ENCODE measurements at places on chromosomes 13 and 19.

- DNase-seq, result no peak
Measured at GRCh38 chr13:52934258-52934657, 85.8 kb upstream of the PCDH8 start.

DNA sequence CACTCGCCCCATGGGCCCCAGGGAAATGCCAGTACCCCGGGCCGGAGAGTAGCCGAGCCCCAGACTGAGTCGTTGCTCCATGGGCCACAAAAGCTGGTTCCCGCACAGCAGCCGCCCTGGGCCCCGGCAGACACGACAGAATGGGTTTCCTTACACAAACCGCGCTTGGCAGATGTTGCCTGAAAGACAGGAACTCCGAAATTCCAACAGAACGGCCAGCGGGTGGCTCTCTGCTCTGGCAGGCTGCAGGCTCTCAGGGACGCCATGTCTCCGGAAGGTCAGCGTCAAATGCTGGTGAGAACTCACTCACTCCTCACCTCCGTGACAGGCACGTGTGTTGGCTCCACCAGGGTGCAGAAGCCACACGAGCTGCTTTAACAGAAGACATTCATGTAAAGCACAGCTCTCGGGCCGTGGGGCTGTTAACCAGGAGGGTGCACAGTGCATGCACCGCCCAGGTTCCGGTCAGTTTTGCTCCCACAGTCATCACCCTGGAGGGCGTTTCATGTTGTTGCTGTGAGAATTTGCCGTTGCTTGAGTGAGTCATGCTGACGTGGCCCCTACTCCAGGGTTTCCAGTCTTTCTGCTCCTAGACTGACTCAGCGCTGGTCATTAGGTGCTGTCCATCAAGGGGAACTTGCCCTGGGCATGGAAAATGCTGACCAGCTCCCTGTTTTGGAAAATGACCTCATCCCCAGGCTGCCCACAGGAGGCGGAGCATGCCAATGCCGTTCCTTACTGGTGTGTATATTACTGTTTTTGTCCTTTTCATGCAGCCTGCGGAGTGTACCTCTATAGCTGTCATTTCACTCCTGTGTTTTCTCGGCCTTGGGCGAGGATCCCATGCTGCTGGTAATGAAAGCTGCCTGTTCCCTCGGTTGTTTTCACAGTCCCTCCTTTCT, 44.8 kb downstream of the ANKRD10 start:
- no peak for DNase-seq

DNA sequence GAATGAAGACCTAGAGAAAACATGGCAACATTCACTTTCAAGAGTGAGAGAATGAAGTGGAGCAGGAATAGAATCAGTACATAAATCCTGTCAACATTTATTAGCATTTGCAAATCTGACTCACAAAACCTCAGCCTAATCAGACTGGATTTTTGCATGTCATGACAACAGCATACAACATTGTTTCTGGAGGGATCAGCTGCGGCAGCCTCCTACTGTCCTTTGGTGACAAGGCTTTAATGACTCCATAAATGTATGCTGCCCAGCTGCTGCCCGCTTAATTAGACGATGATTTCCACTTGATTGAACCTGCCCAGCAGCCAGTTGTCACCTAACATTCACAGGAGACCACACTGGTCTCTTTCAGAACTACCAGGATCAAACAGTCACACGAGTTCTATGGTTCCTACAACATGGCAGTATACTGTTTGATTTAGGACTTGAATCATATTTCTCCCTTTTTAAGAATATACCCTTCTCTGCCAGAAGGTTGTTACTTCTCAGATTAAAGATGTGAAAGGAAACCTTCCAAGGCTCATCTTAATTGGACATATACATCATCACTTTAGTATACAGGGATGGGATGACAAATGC, 9.3 kb downstream of the EBPL start:
- DNase-seq, result no peak

DNA sequence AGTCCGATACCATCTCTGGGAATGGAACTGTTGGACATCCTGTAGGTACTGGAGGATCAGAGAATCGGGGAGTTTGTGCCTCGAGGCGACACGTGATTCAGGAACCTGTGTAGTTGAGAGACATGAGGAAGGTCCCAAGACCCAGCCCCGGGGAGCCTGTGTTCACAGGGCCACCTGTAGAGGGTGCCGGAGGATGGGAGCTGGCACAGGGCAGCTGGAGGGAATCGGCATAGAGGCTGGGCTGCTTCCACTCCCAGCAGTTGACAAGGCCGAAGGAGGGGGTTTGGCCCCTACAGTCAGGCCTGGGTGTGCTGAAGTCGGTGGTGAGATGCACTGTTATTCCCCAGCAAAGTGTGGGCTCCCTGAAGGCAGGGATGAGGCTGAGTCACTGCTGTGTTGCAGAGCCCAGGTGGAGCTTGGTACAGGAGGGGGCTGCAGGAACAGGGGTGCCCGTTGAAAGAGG, 2.5 kb upstream of the ISYNA1 start:
- DNase-seq, result no peak

DNA sequence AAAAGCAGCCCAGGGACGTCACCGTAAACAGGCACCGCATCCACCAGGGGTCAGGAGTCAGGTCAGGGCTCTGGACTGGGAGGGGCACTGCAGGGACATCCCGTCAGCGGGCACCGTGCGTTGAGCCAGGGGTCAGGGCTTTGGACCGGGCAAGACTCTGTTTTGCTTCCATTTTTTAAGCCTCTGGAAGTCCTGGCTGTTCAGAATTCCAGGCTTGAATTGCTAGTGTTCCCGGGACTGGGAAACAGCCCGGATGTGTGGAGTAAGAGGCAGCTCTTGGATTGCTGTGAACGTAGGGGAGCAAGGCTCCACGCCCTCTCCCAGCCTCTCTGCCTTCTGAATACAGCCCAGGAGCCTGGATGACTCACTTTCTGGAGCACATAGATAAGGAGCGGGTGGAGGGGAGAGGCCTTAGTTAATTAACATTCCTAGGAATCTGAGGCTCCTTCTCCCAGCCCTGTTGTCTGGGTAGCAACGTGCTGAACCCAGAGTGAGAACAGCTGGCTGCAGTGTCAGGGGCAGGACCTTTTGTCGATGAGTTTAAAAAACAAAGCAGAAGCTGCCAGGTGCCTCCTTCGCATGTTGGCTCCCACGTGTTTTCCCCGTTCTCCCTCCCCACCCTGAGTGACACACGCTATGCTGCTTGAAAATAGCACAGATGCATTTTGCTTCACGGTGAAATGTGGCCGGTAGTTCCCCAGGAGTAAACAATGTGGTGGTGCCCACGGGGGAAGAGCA, 21.9 kb downstream of the ATP11A start:
- DNase-seq, result no peak

DNA sequence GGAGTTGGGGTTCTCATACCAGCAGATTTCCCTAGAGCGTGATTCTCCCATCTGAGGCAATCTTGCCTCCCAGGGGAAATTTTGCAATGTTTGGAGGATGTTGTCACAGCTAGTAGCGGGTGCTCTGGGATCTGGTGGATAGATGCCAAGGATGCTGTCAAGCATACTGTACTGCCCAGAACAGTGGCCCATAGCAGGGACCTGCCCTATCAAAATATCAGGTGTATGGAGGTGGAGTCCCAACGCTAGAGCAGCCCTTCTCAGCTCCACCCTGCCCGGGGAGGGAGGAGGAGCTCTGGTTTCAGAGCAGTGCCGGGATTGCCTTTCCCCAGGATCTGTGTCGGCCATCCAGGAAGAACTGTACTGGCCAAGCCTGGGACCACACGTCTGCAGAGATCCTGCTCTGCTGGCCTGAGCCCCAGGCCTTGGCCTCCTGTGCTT, 10.9 kb upstream of the QTRT1 start:
- no peak for DNase-seq

GRCh38 chr19:55651236-55651635, 3.2 kb downstream of the CCDC106 start:
- DNase-seq, result no peak

- no peak for DNase-seq
Measured at GRCh38 chr13:25067064-25067463, 28.9 kb upstream of the PABPC3 start.

DNA sequence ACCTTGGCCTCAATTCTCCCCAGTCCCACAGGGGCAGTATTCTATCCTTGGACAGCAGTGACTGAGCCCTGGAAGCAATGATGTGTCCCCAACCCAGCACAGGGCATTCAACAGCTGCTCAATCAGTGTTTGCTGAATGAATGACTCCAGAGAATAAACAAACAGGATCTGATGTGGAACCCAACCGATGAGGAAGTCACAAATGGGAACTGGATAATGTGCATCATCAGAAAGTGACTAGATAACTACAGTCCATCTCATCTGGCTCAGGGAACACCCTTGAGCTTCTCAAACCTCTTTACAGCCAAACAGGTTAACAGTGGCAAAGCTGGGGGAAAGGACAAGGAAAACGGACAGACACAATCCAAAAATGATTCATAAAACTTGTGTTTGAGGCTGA, 8.2 kb downstream of the SLC25A30 start:
- no peak for DNase-seq

- no peak for DNase-seq
Measured at GRCh38 chr19:39708594-39708993, 4.3 kb downstream of the LGALS14 start.

DNA sequence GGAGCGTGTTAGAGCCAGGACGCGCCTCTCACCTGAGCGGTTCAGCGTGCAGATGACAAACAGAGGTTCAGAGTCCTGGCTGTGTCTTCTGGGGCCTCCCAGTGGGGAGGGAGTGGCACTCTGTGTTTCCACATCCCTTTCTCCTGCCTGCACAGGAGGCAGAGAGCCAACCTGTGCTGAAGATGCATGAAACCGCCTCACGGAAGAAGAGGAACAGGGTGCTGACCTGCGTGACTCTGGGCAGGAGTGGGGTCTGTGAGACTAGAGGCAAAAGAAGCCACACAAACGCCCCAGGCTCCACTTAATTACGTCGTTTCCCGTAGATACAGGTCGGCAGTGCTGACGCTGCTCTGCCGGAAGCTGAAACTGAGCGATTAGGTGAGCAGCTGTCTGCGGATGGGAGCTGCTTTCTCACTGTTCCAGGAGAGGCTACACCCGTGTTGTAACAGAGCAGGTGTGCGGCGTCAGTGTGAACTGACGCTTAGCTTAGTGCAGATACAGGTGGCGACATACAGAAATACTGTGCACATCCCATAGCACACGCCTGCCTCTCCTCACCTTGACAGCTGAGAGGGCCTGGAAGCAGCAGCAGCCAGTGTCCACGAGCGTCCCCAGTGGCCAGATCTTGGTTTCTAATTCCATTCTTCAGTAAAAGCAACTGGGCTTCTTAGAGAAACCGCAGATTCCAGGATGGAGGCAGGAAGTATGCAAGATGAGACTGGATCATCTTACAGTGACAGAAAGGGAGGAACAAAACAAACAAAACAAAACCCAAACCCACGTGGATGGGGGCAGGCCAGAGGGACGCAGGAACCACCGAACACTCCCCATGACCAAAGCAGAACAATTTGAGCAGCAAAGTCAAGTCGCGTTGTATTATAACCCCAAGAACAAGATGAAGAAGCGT, 37.7 kb upstream of the MCF2L start:
- DNase-seq, result peak; percentile 36

DNA sequence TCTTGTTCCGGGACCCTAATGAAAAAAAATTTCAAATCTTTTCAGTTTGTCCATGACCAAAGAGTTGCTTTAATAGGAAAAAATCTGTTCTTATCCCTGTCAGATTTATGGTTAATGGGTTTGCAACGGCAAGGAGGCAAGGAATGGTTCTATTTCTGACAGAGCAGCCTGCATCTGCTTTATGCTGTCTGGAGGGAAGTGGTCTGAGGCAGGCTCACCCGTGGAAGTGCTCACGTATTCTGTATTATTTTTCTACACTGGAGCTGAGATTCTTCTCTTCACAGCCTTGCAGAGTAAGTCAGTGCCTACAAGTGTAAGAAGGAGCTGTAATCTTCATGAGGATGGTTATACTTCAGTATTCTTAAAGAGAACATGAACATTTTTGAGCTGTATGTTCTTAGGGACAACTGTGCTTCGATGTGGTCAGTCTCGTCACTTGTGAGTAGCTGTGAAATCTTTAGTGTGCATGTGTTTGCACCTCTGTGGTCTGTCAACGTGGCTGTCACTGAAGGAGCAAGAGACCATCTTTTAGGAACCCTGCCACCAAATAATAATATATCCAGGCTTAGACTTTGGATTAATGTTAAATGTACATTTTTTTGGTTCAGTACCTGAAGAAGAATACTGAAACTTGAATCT, 114.3 kb downstream of the DNAJC3 start:
- DNase-seq, result no peak

DNA sequence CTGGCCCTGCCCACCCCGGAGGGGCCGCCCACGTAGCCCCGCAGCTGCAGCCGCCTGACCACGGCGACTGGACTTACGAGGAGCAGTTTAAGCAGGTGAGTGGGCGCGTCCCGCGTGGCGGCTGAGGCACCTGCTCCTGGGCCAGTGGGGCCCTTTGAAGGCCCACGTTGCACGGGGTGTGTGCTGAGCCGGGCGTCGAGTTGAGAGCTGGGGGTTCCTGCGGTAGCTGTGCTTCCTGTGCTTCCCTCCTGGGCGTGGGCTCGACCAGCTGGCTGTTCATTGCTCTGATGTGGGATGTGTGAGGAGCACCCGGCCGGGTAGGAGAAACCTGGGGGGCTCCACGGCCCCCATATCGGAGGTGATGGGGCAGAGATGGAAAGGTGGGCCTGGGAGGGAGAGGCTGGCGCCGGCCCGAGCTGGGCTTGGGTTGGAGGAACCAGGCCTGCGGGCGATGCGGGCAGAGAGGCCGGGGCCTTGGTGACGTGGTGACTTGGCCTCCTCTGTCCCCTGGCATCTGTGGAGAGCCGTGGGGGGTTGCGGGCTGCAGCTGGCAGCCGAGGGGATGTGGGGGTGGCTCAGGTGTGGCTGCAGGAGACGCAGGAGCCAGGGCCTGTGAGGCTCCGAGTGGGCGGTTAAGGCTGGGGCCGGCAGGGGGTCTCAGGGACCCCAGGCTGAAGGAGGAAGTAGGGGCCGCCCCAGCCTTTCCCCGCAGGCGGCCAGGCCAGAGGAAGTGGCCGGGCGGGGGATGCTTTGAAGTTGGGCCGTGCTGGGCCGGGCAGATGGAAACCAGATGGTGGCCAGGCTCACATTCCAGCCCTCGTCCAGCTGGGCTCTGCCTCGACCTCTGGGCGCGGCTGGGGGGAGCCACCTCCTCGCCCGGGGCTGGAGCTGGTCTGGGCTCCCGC, 7.1 kb downstream of the ARID3A start:
- DNase-seq, result no peak

GRCh38 chr13:50511877-50512341, 331.6 kb downstream of the DLEU7 start:
- peak; percentile 4 for DNase-seq

- DNase-seq, result no peak
Measured at GRCh38 chr13:39684531-39685137, 29.2 kb downstream of the COG6 start.

- DNase-seq, result no peak
Measured at GRCh38 chr13:102626928-102627327, 30.1 kb downstream of the TPP2 start.

GRCh38 chr13:66557357-66557756, 672.8 kb downstream of the PCDH9 start:
- no peak for DNase-seq

GRCh38 chr19:5153601-5154128, 184.8 kb downstream of the KDM4B start:
- no peak for DNase-seq

GRCh38 chr13:113064534-113065405, 40.8 kb upstream of the F7 start:
- DNase-seq, result no peak

DNA sequence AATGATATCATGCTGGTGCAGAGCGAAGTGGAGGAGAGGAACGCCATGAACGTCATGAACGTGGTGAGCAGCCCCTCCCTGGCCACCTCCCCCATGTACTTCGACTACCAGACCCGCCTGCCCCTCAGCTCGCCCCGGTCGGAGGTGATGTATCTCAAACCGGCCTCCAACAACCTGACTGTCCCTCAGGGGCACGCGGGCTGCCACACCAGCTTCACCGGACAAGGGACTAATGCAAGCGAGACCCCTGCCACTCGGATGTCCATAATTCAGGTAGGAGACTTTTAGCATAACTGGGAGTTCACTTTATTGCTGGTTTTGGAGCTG, 3.3 kb downstream of the PCDH17 start:
- no peak for DNase-seq
